ENCODE measurements at places on chromosomes 7 and 10.

DNA sequence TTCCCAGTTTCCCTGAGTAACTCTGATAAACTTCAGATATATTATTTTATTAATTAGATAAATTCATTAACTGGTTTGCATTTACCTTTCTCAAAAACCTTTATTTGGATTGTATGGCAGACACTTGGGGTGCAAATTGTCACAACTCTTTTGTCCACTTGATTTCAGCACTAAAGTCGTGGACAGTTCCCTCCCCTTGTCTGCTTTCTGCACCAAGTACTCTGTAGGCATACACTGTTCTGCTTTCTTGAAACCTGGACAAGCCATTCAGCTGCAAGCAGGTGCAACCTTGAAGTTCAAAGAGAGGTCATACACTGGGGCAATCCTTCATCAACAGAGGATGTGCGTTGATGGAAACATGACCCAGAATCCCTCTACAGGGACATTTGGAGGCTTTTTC, 162.9 kb downstream of the ARL5B start:
- DNase-seq = no peak

GRCh38 chr10:75924309-75924902, 493.0 kb downstream of the LRMDA start:
- DNase-seq = no peak

DNA sequence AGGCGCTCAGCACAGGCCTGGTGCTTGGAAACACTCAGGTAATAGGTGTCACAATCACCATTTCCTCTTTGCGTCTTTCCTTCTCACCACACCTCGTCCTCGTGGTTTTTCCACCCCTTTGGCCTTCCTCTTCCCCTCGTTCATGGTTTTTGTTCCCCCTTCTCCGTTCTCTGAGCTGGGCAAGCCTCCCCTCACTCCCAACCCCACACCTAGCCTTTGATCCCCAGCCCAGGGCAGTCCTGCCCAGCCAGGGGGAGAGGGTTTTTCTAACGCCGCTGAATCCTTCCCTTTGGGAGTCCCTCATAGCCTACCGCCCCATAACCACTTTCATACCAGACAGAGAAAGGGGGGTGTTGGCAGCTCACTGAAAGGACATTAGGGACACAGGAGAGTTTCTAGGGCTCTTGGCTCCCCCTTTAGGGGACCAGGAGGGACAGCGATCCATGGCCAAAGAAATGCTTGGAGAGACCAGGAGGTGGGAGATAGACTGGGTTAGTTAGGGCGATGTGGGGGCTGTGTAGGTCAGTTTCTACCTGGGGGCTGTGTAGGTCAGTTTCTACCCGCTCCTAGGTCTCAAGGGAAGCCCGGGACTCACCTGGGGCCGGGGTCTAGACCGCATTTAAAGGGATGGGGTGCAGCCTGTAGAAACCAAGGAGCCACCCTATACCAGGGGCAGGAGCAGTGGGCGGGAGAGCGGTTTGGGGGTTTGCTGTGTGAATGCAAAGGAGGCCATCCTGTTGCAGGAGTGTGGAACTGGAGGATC, 1.4 kb downstream of the EPHB4 start:
- DNase-seq = no peak

- no peak for DNase-seq
Measured at GRCh38 chr10:59020502-59020901, 155.9 kb upstream of the PHYHIPL start.

GRCh38 chr7:84792231-84792893, 394.5 kb downstream of the SEMA3D start:
- no peak for DNase-seq

DNA sequence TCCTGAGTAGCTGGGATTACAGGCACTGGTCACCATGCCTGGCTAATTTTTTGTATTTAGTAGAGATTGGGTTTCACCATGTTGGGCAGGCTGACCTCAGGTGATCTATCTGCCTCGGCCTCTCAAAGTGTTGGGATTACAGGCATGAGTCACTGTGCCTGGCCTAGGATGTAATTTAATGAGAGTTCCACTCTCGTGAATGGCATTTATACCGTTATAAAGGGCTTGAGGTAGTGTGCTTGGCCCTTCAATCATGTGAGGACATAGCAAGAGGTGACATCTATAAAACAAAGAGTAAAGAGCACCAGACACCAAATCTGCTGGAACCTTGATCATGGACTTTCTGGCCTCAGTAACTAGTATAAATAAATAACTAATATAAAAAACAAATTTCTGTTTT, 93.5 kb upstream of the PPP1R9A start:
- no peak for DNase-seq

DNA sequence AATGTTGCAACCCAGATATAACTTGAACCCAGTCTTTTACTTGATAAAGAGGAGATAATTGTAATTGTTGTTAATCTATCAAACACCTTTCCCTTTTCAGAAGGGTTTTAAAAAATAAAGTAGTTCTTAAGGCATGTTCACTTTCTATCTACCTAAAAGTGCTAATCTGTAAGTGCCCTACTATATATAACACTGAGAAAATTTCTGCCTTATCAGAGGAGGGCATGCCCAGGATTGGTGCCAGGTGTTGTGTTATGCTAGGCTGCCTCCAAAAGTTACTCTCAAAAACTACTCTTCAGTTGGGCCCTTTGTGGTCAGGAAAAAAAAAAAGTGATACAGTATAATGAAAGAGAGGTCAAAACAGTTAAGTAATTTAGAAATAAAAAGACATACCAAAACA, 36.3 kb downstream of the SMNDC1 start:
- DNase-seq = no peak

GRCh38 chr10:30596013-30596412, 33.5 kb downstream of the LYZL2 start:
- no peak for DNase-seq

DNA sequence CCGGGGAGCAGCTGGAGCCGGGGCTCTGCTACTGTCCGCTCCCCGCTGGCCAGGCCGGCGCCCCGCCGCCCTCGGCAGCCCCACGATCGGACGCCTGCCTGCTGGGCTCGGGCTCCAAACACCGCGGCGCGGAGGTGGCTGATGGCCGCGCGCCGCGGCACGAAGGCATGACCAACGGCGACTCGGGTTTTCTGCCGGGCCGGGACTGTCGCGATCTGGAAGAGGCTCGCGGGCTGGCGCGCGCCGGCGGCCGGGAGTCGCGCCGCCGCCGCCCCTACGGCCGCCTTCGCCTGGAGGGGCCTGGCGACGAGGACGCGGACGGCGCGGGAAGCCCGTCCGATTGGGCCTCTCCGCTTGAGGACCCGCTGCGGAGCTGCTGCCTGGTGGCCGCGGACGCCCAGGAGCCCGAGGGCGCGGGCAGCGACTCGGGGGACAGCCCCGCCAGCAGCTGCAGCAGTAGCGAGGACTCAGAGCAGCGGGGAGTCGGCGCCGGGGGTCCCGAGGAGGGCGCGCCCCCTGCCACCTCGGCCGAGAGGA, 570 bp downstream of the TBC1D12 start:
- peak; percentile 46 for DNase-seq

GRCh38 chr10:20888620-20889330, 8.3 kb downstream of the NEBL start:
- no peak for DNase-seq

GRCh38 chr7:3943779-3944520, 642.9 kb downstream of the SDK1 start:
- DNase-seq = no peak

- DNase-seq = peak; percentile 24
Measured at GRCh38 chr7:12119620-12120303, 91.3 kb upstream of the TMEM106B start.

DNA sequence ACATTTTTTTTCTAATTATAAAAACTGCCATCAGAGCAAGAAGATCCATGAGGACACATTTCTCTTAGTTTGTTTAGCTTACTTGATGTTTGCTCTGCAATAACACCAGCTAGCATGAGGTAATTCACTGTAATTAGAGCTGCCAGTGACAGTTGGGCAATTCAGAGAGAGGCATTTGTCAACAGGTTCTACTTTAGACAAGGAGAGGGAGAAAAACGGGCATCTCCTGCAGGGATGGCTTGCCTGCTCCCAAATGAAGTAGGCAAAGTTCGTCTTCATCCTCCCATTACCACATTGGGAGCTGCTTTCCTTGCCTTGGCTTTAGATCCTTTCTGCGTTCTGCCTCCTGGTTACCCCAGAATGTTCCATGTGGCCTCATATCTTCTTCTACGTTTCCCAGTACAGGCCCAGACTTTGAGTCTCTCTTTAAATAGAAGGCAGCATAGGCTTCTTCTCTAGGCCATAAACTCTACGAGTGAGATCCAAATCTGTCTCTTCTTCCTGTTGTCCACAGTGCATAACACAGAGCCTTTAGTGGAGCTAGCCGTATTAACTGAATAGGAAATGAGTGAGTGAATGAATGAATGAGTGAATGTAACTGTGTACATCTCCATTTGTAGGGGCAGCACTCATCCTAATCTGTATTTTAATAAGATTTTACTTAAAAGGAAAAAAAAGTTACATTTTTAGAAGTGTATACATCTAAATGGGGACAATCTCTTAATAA, 21.2 kb downstream of the ASB15 start:
- no peak for DNase-seq

- peak; percentile 78 for DNase-seq
Measured at GRCh38 chr10:48470115-48470892, 134.6 kb downstream of the ARHGAP22 start.

DNA sequence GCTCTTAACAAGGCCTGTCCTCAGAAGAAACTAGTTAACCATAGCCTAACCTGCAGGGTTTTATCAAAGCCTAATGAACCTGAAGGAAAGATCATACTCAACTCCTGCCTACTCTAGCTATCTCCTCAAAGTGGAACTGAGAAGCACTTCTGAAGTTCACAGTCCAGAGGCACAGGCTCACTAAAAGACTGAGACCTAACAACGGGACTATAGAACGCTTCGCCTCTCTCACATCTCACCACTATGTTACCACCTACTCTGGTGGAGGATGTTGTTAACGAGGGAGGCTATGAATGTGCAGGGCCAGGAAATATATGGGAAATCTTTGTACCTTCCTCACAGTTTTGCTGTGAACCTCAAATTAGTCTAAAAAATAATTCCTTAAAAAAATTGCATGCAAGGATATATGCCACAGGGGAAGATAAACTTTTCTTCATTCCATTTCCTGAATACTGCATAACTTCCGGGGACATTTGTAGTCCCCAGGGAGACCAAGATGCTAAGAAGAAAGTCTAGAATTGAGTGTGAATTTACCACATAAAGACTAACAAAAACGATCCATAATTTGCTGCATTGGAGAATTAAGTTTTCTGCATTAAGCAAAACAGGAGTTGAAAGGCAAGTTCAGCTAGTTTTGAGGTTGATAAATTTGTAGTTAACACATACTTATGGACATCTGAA, 21.6 kb downstream of the LIPJ start:
- no peak for DNase-seq

- DNase-seq = no peak
Measured at GRCh38 chr7:54838175-54838910, 79.3 kb upstream of the SEC61G start.

DNA sequence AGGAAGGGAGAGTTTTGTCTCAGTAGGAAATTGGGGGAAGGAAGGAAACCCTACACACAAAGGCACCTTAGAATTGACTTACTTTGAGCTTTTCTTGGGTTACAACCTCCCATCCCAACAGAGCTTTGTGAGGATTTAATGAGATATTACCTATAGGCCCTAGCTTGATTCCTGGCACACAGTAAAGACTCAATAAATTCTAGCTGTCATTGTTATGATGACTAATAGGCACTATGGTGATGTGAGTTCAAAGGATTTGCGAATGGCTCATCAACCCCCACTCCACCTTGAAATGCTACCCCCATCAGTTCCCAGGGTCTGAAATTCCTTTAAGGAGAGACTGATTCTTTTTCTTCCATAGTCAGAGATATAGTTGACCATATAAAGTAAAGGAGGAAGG, 67.9 kb upstream of the SMNDC1 start:
- no peak for DNase-seq

Data from H9 (cell line).